ENCODE measurements at places on chromosomes 1 and 21.

DNA sequence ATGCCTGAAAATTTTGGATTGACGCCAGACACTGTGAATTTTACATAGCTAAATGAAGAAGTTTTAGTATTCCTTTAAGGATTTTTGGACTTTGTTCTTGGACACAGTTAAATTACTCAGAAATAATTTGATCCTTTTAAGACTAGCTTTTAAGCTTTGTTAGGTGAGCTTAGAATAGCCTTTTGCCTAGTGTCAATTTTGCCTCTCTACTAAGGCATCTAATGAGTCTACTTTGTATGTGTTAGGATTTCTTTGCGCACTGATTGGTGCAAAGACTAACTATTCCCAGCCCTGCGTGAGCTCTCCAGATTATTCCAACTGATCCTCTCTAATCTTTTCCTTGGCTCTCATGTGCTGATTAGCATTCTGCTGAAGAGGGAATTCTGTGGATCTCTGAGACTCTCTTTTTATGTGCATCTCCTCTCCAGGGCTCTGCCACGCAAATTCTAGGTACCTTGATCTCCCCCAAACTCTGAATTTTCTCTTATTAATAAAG lies 128.1 kb upstream of the BCL9 start:
- DNase-seq = no peak

- no peak for DNase-seq
Measured at GRCh38 chr1:196063952-196064351, 544.3 kb downstream of the KCNT2 start.

- DNase-seq = no peak
Measured at GRCh38 chr1:86552376-86552775, 5.5 kb downstream of the CLCA4 start.

GRCh38 chr1:190289897-190290296 lies 187.8 kb downstream of the BRINP3 start:
- DNase-seq = no peak

DNA sequence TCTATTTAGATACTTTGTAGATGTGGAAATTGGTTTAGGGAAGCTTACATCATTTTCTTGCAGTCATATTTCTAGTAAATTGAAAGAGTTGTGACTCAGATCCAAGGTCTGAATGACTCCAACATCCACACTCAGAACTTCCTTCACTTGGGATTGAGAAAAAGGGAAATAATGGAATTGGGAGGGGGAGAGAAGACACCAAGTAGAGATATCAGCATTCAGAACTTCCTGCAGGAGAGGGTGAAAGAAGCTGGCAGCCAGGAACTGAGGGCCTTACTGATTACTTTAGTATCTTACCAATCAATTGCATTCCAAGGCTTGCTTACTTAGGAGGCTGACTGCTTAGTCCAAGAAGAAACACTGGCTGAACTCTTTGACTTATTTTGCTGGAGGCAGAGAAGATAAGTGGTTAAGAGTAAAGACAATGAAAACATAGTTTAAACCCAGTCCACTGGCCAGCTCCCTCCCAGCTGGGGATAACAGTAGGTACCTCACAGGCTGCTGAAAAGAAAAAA lies 21.7 kb downstream of the APP start:
- no peak for DNase-seq

DNA sequence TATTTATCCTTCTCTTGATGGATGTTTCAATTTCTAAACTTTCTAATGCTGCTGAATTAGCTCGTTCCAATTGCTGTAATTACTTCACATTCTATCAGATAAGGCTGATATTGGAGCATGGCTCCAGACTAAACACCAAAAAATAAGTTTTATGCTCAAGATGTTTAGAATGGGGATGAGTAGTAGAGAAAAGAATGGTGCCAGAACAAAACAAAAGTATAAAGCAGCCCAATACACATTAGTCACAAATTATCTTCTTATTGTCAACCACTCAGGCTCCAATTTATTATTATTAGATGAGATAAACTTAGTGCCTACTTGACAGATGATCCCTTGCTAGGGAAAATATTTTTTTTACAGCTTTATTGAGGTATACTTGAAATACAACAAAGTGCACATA lies 21.8 kb downstream of the ATPAF1 start:
- DNase-seq = no peak

Measured in NCI-H2081 treated with DMSO at 0.1 percent for 48 hours (cell line).